ENCODE measurements at places on chromosomes 2 and 18.

- no peak for DNase-seq
Measured at GRCh38 chr2:176356251-176356650, 87.0 kb downstream of the MTX2 start.

DNA sequence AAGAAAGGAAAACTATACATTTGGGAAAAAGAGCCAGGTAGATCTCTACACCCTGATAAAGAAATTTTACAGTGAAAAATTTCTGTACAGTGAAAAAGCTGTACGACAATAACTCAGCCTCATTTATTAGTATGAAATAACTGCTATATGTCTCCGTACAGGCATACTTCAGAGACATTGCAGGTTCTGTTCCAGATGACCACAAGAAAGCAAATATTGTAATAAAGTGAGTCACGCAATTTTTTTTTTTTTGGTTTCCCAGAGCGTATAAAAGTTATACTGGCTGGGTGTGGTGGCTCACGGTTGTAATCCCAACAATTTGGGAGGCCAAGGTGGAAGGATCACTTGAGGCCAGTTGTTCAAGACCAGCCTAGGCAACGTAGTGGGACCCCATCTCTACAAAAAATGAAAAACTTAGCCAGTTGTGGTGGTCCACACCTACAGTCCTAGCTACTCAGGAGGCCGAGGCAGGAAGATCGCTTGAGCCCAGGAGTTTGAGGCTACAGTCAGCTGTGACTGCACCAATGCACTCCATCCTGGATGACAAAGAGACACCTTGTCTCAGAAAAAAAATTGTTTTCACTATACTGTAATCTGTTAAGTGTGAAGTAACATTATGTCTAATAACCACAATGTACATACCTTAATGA, 28.2 kb upstream of the AMMECR1L start:
- no peak for DNase-seq

DNA sequence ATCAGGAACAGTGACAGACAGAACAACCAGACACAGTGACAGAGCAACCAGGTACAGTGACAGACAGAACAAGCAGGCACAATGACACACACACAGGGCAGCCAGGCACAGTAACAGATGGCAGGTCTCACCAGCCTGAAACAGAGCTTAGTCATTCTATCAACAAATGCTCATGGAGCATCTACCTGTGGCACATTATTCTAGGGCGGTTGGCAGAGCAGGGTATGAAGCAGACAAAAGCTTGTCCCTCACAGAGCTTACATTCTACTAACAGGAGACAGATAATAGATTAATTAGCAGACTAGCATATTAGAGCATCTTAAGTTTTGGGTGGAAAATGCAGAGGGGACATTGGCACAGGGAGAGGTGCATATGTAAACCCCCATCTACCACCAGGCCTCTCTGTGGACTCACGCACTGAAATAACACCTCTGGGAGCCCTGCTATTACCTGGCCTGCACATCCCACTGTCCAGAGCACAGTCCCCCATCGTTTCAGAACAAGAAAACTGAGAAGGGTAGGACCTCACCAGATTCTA, 64.1 kb upstream of the RAB6C start:
- DNase-seq, result no peak

DNA sequence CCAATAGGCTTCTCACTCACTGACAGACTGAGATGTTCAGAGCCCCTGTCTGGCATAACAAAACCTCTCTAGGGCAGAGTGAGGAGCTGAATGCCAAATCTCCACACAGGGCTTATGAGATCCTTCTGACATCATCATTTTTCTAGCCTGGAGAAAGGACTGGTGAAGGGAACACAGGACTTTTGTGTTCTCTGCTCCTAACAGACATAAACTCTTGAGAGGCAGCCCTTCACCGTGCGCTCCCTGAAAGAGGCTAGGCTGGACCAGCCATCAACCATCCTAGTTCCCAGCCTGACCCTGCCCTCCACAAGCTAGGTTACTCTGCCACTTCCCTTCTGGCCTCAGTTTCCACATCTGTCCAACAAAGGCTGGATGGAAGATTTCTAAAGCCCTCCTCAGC, 141.9 kb downstream of the SUCLG1 start:
- DNase-seq, result no peak

DNA sequence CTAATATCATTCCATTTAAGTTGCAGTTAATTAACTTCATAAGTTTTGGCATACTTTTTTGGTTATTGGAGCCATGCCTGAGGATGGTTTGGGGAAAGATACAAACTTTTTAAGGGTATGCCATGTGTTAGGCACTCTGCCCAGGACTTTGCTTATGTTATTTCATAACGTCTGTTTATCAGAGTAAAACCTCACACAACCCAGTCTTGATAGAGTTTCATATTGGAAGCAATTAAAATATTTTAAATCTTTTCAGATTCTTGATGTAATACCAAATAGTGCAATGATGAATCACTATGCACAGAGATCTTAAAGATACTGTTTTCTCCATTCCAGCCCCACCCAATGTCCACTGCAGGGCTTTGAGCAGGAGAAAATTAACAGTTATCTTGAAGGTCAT, 529.1 kb upstream of the HNMT start:
- no peak for DNase-seq

- DNase-seq, result peak; percentile 56
Measured at GRCh38 chr2:238287737-238288649, at the start of gene PER2. Gene PER2, minus strand, starts transcription at chr2:238288610. Its CDS starts 10,674 bp downstream, at chr2:238277936.

DNA sequence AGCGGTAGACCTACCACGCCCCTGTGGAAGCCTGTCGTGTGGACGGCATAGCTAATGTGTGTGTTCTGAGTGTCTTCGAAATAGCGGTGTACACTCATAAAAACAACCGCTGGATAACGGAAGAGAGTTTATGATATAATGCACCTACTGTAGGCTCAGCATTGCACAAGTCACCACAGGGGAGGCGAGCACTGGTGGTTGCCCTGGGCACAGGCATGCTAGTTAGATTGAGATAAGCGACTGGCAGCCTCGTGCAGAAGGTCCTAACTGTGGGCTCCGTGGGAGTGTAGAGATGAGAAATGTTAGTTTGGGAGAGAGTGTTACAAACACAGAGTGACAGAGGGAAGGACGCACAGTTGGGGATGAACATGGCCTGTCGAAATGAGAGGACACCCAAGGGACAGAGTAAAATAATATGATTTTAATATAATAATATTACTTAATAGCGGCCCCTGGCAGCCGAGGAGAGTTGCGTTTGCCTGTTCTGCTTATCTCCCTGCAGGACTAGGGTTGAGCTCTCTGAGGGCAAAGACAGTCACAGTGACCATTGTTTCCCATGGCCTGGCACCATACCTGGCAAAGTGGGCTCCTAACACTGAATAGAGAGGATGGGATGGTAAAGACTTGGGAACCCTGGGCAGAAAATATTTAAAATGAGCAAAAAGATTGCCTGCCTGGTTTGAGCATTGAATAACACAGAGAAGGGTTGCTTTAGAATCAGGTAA, 204.2 kb downstream of the GBX2 start:
- DNase-seq, result no peak

DNA sequence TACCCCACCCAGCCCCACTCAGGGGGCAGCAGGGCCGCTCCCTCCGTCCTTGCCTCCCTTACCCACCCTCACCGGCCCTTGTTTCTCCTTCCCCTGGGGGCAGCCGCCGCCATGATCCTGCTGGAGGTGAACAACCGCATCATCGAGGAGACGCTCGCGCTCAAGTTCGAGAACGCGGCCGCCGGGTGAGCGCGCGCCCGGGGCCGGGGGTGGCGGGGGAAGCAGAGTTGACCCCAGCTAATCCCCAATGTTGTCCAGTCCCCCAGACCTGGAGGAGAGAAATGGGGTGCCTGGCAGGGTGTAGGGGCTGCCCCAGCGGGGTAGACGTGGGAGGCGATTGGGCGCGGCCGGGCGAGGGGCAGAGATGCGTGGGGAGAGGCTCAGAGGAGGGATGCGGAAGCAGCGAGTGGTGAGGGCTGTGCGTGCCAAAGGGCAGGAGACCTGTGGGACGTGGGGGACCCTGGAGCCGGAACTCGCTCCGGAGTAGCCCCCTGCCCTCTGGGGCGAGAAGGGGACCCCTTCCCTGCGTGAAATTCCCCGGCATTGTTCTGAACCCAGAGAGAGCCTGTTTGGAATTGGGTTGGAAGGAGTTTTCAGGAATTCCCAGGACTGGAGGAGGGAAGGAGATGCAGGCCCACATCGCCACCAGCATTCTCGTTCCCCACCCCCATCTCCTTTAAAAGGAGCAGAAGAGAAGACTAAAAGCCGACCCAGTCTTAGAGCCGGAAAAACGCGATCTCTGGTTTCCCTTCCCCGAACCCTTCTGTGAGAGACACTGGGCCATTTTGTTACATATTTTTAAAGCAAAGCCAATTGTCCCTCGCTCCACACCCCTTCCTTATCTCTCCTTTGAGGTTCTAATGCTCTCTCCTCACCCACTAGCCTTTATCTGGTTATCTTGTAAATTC, 625 bp downstream of the ARPC2 start:
- no peak for DNase-seq

- DNase-seq, result no peak
Measured at GRCh38 chr2:213261715-213262114, 22.5 kb upstream of the SPAG16 start.

DNA sequence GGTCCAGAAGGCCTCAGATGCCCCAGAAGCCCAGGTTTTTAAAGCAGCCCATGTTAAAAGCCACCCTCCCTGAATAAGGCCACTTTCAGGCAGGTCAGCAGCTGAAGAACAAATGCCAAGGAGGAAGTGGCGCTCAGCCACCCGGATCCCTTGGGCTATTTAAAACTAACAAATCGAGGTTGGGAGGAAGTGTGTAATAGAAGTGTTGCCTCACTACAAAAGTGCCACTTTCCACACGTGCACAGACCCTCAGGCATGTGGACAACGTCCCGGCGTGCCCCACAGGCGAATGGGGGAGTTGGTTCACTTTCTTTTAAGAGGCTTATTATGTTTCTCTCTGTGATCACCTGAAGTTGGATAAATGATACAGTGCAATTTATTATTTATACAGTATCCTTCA, 173.8 kb upstream of the SALL3 start:
- DNase-seq, result no peak

DNA sequence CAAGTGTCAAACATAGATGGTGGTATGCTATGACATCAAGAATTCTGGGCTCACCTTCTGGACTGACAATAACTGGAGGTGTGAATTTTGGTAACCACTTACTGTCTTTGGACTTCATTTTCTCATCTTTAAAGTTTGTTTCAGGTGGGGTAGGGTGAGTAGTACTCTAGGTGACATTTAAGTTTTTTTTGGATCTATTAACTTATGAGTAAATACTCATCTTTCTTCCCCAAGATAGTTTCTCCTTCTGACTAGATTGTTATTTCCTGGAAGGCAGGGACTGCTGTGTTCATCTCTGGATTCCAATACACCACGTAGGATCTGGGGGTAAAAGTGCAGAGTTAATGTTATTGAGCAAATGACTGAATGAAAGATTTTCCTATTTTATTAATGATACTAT, 55.9 kb downstream of the ICOS start:
- DNase-seq, result no peak

- no peak for DNase-seq
Measured at GRCh38 chr2:140457483-140457882, 1673.3 kb downstream of the LRP1B start.

GRCh38 chr2:8518979-8519668, 162.7 kb upstream of the ID2 start:
- DNase-seq, result no peak

DNA sequence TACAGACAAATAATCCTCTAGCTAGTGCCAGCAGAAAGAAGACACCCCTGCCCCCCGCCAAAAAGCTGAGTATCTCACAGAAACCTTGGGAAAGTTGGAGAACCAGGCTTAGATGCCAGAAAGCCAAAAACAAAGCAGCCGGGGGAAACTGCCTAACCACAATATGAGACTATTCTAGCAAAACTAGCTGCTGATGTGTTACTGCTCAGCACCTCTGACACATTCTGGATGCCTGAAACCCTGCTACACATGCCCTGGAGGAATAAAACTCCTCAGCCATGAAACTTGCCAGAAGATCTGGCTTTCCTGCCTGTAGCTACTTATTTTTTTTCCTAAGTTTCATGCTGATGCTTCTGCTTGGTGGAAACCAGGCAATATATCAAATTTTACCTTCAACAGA, 122.7 kb upstream of the GCFC2 start:
- DNase-seq, result no peak

GRCh38 chr2:170937709-170938379, 8.8 kb downstream of the GORASP2 start:
- no peak for DNase-seq

GRCh38 chr2:68124321-68124720, 33.4 kb upstream of the PNO1 start:
- no peak for DNase-seq

DNA sequence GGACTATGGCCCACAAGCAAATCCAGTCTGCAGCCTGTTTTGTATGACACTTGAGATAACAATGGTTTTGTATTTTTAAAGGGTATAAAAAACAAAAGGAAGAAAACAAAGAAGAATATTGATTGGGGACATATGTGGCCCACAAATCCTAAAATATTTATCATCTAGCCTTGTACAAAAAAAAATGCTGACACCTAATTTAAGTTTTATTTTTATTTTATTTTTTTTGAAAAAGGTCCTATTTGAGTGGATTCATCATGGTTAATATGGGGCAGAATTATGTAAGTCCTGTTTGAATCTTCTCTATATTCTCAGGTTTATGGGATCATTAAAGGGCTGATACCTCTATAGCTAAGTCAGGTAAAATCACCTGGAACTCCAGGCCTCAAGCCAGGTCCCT, 525.7 kb downstream of the LRP1B start:
- no peak for DNase-seq

DNA sequence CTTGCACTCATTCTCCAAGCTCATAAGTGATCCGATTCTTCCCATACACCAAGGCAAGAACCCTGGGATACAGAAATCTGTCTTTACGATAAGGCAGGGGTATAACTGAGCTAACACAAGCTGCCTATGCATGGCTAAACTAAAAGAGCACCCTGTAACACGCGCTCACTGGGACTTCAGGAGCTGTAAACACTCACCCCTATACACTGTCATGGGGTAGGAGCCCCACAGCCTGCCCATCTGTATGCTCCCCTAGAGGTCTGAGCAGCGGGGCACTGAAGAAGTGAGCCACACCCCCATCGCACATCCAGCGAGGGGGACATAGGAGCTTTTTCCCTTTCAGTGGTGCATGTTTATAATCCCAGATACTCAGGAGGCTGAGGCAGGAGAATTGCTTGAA, 46.7 kb downstream of the METTL8 start:
- DNase-seq, result no peak

- DNase-seq, result no peak
Measured at GRCh38 chr2:237500681-237501424, 13.8 kb downstream of the MLPH start.

- no peak for DNase-seq
Measured at GRCh38 chr18:30358555-30358954, 684.0 kb downstream of the DSC3 start.

DNA sequence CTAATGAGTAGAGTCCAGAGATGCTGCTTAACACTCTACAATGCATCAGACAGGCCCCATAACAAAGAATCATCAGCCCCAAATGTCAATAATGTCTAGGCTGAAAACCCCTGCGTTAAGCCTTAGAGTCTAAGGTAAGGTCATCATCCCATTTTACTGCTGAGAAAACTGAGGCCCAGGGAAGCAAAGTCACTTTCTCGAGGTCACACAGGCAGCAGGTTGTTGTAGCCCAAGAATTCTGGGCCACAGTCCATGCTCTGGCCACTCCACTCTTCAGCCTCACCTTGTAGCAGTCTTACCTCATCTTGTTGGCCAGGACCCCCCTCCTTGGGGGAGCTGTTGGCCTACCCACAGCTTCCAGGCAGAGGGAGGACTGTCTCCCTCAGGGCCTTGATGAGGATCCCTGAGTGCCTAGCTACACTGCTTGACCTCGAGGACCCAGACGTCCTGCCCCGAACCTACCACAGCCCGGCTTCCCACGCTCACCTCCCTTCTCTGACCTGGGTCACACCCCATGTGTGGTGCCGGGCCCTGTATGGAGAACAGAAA, 54.4 kb downstream of the SMAD7 start:
- DNase-seq, result no peak
